ENCODE measurements at places on chromosomes 6 and 20. TPM values are rescaled to one million over a fixed set of nuclear protein-coding genes. Genes with fewer than 3 reads are reported as not detected.

DNA sequence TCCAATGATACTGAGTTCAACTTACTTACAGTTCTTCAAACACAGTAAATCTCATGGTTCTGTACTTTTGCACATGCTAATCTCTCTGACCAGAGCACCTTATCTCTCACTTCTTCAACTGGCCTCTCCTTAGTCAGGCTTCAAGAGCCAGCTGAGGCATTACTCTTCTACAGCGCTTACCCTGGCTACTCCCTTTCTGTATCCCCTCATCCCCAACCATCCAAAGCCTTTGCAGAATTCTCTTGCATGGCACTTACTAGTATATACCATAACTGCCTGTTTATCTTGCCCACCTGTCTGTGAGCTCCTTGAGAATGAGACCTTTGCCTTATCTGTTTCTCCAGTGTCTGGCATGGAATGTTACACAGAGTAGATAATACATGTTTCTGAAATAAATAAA is 49.2 kb downstream of the SESN1 start:
- DNase-seq: no peak

DNA sequence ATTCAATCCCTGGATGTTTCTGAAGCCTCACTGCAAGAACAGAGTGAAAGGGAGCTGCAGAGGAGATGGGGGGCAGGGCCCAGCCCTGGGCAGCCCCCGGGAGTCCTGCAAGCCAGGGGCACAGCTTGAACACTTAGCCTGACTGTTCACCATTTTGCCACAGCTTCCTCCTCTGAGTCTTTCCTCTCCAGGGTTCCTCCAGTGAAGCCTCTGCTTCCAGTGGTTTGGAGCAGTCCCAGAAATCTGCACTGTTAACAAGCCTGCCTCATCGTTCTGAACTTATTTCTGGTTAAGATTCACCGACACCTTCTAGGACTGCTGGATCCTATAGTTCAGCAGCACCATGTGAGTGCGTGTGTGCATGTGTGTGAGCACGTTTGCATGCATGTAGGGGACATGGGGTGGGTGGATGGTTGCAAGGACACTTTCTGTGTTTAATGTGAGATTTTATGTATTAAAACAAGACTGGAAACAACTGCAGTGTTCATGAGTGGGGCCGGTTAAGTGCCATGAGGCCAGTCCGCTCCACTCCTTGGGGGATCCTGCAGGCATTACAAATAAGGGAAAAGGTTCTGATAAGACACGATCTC is 24.6 kb downstream of the CEBPB start:
- no peak for DNase-seq

DNA sequence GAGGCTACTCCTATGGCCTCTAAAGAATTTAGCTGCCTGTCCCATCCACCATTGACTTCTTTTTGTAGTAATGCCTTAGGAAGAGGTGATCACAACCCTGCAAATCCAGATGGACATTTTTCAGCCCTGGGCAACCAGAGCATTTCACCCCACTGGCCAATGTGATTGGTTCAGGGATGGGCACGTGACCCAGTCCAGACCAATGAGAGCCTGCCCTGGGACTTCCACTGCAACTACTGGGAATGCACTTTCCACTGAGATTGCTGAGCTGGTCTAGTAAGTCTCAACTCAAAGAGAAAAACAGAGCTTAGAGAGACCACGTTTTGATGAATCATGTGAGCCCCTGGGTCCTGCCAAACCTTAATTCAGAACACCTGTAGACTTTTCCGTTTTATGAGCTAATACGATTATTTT is 8.9 kb upstream of the UBE2V1 start:
- DNase-seq: no peak

GRCh38 chr20:46011631-46012482 is 3.1 kb downstream of the MMP9 start:
- DNase-seq: peak; percentile 45

DNA sequence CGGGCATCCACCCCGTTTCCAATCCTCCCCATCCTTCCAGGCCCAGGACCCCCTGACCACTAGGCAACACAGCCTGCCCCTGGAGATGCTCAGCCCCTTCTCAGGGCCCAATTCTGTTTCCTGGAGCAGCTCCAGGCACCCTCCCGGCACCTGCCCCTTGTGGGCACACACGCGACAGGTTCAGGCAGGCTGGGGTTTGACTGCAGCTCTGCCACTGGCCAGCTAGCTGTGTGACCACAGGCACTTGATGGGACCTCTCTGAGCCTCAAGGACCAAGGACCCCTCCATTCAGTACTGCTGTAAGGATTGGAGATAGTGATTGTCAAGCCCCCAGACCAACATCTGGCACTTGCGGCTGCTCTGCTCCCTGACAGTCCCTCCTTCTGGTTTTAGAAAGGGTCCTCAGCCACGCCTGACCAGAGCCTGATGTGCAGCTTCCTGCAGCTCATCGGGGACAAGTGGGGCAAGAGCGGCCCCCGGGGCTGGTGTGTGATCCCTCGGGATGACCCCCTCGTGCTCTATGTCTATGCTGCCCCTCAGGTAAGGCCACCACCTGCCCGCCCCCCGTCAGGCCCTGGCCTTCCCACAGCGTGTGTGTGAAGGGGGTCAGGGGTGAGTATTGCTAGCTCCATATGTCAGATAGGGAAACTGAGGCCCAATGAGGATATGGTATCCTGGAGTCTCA is 21.7 kb downstream of the FGD2 start:
- DNase-seq: no peak

- DNase-seq: no peak
Observed at GRCh38 chr6:150865043-150865405, 478 bp upstream of the MTHFD1L start.

- DNase-seq: no peak
Observed at GRCh38 chr6:34147906-34148630, 2.2 kb upstream of the GRM4 start.

Gene NCR2
- total RNA-seq: 0.31 TPM

DNA sequence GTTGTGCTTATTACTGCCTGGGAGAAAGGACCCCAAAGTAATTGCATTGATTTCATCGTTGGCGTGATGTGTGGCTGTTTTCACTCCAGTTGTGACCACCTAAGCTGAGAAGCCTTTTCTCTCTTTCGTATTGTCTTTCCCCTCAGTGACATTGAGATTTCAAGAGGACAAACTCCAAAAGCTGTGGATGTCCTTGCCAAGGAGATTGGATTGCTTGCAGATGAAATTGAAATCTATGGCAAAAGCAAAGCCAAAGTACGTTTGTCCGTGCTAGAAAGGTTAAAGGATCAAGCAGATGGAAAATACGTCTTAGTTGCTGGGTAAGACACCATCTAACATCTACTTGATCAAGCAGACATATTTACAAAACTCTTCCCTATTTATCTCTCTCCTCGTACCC is 60.5 kb downstream of the MTHFD1L start:
- DNase-seq: no peak

GRCh38 chr6:1598886-1599285 is 10.8 kb upstream of the FOXC1 start:
- DNase-seq: no peak

GRCh38 chr20:19747903-19748302 is 10.2 kb upstream of the RIN2 start:
- no peak for DNase-seq

Gene TNF
- 115 TPM for total RNA-seq

- no peak for DNase-seq
Observed at GRCh38 chr20:22223236-22223635, 361.1 kb downstream of the FOXA2 start.

Gene GSTA3
- not detected for total RNA-seq

- no peak for DNase-seq
Observed at GRCh38 chr6:10403385-10404106, 11.3 kb downstream of the TFAP2A start.

GRCh38 chr6:55052846-55053245 is 121.5 kb upstream of the HCRTR2 start:
- DNase-seq: no peak

Gene SLC13A3
- not detected for total RNA-seq
